B cell (primary cell): ENCODE measurements at places on chromosomes 5 and 9. TPM values are rescaled to one million over a fixed set of nuclear protein-coding genes. Genes with fewer than 3 reads are reported as not detected.

GRCh38 chr9:21709464-21710058 is 92.9 kb upstream of the MTAP start:
- peak; percentile 56 for DNase-seq

Gene SLC36A2
- not detected in 2 replicates for total RNA-seq

GRCh38 chr9:76987594-76988200 is 31.8 kb upstream of the FOXB2 start:
- peak; percentile 7 for DNase-seq

Gene ATP10B
- not detected in 2 replicates for total RNA-seq

Gene ZBED3
- 1.2 and 1.6 TPM in 2 replicates for total RNA-seq
